ENCODE measurements at places on chromosomes 5 and 9. TPM values are rescaled to one million over a fixed set of nuclear protein-coding genes. Genes with fewer than 3 reads are reported as not detected.

DNA sequence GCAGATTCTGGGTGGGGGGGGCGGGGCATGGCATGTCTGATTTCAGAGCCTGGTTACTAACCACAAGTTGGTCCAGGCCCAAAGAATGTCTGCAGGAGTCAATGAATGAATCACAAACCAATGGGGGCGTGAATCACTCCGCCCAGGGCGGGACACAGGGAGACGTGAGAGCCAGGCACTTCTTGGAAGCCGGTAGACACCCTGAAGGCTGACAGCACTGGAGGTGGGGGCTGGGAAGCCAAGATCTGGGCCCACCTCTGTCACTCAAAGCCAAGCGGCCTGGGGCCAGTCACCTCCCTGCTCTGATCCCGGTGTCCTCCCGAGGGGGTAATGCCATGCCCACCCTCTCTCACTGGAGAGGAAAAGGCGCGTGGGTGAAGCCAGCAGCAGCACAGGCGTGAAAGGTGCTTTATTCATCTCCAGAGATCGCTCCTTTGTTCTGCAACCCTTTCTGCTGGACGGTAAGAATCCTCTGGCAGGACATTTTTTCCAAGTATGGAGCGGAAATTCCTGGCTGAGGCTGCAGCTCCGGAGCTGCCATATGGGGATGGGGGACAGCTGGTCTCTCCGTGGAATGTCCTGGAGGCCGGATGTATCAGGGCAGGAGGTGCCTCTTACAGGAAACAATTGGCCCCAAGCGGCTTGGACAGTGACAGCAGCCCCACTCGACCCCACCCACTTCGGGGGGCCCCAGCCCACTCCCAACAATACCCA lies 85.0 kb downstream of the STK10 start:
- peak; percentile 76 for DNase-seq

DNA sequence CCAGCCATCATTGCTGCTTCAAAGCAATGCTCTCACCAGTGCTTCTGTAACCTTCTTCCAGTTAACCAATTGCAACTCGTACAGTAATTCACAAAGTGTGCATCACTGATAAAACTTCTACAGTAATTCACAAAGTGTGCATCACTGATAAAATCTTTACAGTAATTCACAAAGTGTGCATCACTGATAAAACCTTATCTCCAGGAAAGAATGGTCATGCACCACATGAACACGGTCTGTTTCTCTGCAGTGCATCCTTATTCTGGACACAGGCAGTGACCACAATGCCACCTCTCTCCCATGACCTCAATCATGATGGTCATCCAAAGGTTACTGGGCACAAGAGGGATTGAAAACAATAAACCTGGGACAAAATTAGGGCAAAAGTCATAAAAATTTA lies 153.6 kb downstream of the TSSK1B start:
- DNase-seq, result peak; percentile 92

DNA sequence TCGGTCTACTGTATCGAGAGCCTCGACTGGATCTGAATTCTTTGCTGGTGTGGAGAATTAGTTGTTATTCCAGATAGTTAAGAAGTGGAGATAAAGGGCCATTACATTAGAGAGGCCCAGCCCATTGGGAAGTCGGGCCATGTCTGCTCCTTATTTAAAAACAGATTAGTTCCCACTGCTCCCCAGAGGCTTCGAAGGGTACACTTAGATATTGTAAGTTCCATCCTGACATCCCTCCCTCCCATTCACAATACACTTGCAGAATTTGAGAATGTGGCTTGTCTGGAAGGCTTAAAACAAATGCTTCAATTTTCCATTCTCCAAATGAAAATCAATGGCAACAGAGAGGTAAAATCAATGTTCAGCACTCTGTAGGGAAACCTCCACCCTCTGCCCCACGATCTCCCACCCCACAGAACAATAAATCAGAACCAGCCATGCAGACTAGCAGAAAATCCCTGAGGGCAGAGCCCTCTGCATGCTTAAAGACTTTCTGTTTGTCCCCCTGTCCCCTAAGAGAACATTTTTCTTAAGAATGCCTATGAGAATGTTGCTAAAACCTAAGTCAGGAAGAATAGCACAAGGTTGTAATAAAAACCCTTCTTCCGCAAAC lies 364.1 kb downstream of the SPOCK1 start:
- DNase-seq, result no peak

- no peak for DNase-seq
Observed at GRCh38 chr5:73121119-73121463, 716 bp downstream of the TMEM171 start.

- DNase-seq, result peak; percentile 78
Observed at GRCh38 chr5:148843510-148844318, 17.3 kb downstream of the ADRB2 start.

DNA sequence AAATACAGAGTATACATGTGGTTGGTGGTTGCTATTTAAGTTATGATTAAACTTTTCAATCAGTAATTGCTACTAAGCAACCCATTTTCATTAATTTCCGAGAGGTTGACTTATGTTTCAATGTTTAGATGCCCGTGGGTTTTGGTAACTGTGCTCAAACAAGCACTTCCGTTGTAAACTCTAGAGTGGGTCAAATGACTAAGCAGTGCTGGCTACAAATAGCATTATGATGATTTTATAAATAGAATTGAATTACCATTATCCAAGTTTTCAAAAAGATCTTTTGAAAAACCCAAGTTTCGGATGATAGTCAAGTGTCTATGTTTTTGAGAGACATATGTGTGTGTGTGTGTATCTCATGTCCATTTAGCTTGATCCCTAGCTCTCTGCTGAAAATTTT lies 2369.4 kb upstream of the ACO1 start:
- DNase-seq, result no peak

- no peak for DNase-seq
Observed at GRCh38 chr9:83630938-83631457, 8.1 kb downstream of the IDNK start.

- no peak for DNase-seq
Observed at GRCh38 chr5:1476967-1477310, 31.7 kb upstream of the SLC6A3 start.

DNA sequence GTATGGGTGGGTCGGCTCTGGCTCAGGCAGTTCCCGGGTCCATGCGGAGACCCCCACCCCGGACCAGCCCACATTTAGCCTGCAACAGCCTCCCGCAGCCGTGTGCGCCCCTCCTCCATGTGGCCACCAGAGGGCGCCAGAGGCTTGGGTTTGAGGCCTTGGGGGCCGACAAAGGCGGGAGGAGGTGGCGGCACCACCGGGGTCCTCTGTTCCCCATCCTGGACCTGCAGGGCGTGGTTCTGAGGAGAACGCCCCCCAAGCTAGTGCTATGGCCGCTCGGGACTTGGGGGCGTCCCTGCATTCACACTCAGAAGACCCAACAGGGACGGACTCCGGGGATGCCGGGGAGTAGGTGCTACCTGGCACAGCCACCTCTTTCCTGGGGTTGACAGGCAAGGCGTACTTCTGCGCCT lies 16.5 kb downstream of the ASS1 start:
- peak; percentile 59 for DNase-seq

GRCh38 chr5:36052538-36052937 lies 14.1 kb downstream of the UGT3A2 start:
- no peak for DNase-seq

DNA sequence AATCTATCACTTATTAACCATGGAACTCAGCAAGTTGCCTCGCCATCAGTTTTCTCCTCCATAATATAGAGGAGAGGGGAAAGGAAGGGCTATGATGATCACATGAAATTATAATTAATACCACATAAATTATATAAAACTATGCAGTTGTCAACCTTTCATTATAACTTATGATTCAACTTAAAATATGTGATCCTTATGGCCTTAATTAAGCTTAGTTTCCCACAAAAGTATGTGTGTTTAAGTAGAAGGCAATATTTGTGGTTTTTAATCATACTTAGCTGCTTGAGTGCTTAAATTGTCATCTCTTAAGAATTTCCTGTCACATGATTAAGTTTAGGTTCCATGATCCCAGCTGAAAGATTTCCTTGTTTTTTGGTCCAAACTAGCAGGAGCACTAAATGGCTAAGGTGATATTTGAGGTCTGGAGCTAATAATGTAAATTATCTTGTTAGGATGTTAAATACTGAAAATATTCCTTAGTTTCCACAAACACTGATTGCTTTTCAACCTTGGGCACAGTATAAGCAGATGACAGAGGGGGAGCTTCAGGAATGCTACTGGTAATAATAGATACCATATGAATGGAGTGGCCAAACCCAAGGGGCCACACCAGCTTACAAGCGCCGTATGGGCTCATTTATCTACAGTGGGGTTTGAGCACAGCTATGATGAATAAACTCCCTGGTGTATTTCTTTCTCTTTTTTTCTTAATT lies 26.4 kb upstream of the F2R start:
- no peak for DNase-seq

DNA sequence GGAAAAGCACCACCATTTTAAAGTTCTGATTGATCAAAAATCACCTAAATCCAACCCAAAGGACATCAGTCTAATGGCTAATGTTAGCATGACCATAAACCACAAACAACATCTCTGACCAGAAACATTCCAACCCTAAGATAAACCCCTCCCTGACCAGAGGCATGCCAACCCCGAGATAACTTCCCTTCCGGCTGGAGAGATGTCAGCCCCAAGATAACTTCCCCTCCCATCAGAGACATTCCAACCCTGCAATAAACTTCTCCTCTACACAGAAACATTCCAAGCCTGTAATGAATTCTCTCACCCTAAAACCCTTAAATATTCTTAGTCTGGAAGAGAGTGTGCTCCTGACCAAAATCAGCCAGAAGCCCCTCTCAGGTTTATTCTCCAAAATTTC lies 364.3 kb downstream of the KCNN2 start:
- no peak for DNase-seq

The SEMA6A gene
- 18.8 TPM for total RNA-seq

The C9orf50 gene
- not detected for total RNA-seq

The SMC2 gene
- 10.7 TPM for total RNA-seq

The NEURL1B gene
- 0.40 TPM for total RNA-seq

The TAL2 gene
- total RNA-seq, result not detected

The LURAP1L gene
- 1.7 TPM for total RNA-seq

The CARTPT gene
- not detected for total RNA-seq

The TGFBR1 gene
- 13.5 TPM for total RNA-seq

The C5 gene
- 0.60 TPM for total RNA-seq

Measured in lung microvascular endothelial cell (primary cell).